ENCODE measurements at places on chromosomes 6 and 20.

GRCh38 chr20:61083431-61083830, 168.6 kb upstream of the CDH4 start:
- DNase-seq = no peak

DNA sequence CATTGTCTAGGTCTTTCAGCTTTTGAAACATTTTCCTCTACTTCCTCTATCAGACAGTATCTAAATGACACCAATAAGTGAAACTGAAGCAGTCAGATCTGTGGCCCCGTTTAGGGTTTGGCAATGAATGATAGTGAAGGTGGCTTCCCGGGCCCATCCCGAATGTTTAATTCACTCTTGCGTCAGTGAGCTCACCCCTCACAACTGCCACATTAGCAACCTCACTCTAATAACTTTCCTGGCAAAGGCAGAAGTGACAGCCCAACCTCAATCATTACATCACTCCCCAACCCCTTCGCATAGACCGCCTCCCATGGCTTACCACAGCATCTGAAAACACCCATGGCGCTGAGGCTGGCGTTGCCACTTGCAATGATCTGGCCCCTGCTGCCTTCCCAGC, 92.4 kb upstream of the CD83 start:
- no peak for DNase-seq

DNA sequence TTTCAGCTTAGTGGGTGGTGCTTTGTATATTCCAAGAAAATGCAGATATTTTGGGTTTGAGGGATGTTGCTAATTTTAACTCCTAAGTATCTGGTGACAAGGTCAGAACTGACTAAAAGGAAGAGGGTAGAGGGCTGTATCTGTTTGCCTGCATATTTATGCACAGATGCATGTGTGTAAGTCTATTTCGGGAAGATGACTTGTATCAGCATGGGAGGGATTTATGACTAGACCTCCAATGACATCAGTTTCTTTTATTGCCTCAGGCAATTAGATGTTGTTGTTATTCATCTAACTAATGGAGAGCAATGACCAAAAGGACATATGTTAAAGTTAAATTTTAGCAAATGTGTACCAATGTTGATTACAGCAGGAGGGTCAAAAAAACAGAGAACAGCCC, 734.3 kb downstream of the QKI start:
- no peak for DNase-seq

DNA sequence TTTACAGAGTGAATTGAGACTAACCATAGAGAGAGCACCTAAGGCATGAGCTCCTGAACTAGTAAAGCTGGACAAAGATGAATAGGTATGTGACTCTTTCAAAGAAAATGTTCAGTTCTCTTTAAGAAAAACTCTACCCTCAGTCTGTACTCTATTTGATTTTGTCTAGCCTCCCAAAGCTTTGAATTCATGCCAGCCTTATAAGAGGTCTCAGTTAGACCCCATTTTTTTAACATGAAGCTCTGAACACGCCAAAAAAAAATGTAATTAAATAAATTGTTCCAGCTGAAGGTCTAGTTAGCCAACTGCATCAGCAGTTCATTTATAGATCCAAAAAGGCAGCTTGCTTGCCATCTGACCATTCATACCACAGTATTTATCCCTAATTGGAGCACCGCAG, 71.6 kb downstream of the COL9A1 start:
- no peak for DNase-seq

GRCh38 chr6:166586424-166587156, at the start of gene RAMACL:
RAMACL (minus strand) TSS chr6:166586678; CDS start chr6:166586477, 201 bp downstream.
- no peak for DNase-seq

GRCh38 chr6:161407115-161407514, 133.3 kb upstream of the AGPAT4 start:
- no peak for DNase-seq

DNA sequence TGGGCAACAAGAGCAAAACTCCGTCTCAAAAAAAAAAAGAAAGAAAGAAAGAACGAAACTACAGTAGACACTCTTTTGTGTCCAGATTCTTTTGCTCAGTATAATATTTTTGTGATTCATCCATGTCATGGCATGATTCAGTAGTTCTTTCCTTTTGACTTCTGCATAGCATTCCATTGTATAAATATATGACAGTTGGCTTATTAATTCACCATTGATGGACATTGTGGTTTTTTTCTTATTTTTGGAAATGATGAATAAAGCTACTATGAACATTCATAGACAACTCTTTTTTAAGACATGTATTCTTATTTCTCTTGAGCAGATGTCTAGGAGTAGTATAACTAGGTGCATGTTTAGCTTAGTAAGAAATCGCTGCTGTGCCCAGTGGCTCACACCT, 10.3 kb upstream of the IER3 start:
- no peak for DNase-seq

DNA sequence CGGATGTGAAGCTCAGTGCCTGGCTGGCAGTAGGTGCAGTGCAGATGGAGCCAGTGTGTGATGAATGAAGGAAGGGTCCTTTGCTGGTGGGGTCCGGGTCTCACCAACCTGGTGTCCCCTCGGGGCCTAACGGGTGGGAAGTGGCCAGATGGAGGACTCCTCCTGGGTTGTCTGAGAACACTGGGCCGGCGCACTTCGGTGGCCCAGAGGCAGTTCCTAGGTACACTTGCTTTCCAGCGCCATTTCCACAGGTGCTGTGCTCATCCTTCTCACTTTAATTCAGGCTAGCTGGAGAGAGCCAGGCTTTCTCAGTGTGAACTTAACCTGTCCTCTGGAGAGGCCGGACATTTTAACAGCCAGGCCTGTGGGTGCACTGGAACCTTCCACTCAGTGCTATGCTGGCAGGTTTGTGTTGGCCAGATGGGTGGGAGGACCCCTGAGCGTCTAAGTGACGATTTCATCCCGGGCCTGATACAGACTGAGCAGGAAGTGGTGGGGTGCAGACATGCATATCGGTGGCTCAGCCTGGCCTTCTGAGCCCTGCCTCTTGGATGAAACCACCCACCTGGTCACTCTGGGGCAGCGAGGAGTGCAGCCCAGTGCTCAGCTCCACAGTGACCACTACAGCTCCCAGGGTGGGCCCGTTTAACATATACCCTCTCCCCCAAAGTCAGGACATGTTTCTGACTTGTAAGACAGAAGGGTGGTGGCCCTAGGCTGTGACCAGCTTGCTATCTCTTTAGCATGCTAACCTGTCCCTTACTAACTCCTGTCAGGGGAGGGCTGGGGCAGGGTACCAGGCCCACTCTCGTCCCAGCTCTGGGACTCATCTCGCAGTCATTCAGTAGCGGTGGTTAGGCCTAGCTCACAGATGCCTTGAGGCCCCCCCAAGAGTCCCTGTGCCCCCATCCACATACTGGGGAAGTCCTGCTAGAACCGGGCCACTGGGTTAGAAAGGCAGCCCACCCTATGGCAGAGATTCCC, 8.2 kb upstream of the PYGB start:
- no peak for DNase-seq

DNA sequence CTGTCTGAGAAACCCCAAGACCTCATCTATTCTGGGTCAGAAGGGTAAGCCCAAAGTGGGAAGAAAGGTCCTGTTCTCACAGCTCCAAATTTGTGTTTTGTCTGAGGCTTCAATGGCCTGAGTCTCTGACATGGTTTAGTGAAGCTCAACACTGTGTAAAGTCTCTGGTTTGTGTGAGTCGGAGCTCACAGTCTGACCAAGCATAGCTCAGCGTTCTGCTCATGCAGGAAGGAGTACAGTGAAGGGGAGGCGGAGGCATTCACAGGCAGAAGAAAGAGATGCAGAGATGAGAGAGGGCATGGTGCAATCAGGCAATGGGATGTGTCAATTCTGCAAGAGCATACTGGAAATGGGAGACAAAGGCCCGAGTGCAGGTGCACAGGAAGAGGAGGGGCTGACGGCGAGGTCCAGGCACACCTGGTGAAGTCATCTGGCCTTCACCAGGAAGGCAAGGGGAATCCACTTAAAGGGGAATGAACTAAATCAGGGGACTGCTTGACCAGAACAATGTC, 463.0 kb upstream of the AGPAT4 start:
- no peak for DNase-seq

DNA sequence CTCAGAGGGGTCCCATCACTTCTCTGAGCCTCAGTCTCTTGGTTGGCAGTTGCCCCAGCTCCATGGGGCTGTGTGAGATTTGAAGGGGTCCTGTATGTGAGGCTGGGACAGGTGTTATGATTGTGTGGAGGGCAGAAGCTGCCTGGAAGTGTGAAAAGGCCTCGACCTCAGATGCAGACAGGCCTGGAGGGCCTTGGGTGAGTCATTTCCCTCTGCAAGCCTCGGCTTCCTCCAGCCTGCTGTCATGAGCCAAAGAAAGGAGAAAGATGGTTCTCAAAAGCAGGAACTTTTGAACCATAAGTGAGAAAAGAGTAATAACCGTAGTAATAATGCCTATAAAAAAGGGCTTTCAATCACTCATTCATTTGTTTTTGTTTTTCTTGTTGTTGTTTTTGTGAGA, 37.5 kb downstream of the SNAI1 start:
- DNase-seq = peak; percentile 52

DNA sequence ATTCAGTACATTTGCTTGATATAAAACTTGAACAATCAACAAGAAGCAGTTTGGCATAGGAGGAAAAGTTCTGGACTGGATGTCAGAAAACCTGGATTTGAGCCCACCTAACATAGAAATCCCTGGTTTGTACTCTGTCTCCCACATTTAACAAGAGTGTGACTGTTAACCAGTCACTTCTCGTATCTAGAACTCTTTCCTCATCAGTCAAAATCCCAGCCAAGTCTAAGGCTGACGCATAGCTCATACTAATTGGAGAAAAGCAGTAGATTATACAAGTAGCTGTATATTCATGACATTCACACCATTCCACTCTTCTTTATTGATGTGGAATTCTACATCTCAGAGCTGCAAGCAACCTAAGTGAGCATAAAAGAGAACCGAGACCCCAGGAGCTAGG, 222.7 kb downstream of the PHACTR1 start:
- DNase-seq = no peak

- DNase-seq = no peak
These were observed 59.1 kb upstream of the CCN6 start for GRCh38 chr6:111994791-111995190.

DNA sequence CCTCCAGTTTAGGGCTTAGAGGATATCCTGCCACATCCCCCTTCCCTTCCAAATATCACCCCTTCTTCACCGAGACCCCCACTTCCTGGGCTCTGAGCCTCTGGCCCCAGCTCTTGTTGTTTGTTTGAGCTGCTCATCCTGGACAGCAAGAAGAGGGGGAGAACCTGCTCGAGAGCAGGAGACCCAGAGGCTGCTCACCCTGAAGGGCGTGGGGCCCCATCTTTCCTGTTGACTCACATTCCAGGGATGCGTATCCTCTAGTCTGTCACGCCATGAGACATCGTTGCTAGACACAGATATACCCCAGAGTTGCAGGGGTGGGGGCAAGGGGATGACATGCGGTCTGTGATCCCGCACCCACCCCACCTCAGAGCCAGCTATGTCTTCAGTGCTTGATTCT, 5.7 kb upstream of the TNXB start:
- DNase-seq = no peak

- DNase-seq = no peak
These were observed 285.4 kb downstream of the TFAP2C start for GRCh38 chr20:56914532-56914931.

DNA sequence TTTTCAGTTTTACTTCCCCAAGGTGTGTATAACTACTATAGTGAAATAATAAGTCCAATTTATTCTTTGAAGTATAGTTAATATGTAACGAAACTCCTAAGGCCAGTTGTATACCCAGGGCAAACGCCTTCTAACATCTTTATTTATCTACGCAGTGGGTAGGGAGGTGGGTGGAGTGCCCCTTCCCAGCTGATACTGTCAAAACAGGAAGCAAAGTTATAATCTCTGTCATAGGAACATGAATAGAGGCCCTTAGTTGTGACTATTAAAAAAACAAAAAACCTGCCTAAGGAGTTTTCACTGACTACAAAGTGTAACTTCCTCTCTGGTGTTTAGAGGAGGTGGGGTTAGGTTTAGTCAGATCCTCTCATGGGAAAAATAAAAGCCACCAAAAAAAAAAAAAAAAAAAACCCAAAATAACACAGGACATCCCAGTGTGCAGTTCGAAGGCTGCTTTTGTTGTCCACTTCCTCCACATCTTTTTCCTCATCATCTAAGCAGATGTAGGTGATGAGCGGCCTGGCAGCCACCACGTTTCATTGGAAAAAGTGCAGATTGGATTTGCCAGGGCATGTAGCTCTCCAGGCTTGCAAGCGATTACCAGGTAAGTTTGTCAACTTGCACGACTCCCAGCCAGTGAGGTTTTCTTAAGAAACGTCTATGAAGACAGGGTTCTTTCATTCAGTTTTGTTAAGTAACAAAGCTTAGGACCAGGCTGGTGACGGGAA, 58.7 kb downstream of the UTRN start:
- peak; percentile 41 for DNase-seq

GRCh38 chr6:37011656-37012378, 6.4 kb downstream of the FGD2 start:
- DNase-seq = no peak

DNA sequence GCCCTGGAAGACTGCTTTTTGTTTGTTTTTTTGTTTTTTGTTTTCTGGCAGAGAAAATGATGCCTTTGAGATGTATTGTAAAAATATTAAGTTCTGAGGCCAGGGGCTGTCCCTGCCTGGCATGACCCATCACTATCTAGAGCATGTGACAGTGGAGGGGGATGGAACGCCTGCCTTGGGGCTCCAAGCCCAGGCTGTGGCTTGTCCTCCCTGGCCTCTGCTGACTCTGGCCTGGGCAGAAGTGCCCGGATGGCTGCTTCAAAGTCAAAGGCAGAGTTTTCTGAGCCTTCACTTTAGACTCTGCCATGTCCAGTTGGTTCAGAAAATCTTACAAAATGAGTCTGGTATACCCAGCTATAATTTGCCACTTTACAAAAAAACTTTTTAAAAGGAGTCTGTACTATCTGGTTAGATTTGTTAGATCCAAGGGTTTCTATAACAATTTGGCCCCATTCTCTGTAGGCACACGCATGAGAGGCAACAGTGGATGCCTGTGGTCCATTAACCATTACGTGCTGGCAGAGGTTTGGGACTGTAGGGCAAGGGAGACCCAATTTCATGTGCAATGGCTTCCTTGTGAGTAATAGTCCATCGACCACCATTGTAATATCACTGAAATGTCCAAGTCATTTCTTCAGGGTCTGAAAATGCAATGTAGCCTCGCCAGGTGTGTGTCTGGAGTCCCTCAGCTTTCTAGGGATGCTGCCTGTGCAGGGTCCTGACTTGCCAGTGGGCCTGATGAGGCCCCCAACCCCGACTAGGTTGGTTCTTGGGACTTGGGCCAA, 8.3 kb downstream of the PPP1R3G start:
- DNase-seq = no peak

- DNase-seq = no peak
These were observed 11.6 kb downstream of the SNPH start for GRCh38 chr20:1277529-1278322.

GRCh38 chr6:167424060-167424673, 99.3 kb downstream of the TTLL2 start:
- no peak for DNase-seq

- DNase-seq = no peak
These were observed 9.8 kb downstream of the ZNF335 start for GRCh38 chr20:45962031-45962755.

- no peak for DNase-seq
These were observed 141.1 kb upstream of the RNF24 start for GRCh38 chr20:4156411-4156810.

Measured in GDM1 (cell line).